ENCODE measurements at places on chromosomes 2 and 18. TPM values are rescaled to one million over a fixed set of nuclear protein-coding genes. Genes with fewer than 3 reads are reported as not detected.

GPR75 gene
- 0.47 TPM for polyA plus RNA-seq

MRPL44 gene
- 53.8 TPM for polyA plus RNA-seq

ANKRD53 gene
- polyA plus RNA-seq = 4.3 TPM

DSG3 gene
- 0.17 TPM for polyA plus RNA-seq

GRCh38 chr2:135825550-135826176, 11.3 kb downstream of the LCT start:
- DNase-seq = no peak

DNA sequence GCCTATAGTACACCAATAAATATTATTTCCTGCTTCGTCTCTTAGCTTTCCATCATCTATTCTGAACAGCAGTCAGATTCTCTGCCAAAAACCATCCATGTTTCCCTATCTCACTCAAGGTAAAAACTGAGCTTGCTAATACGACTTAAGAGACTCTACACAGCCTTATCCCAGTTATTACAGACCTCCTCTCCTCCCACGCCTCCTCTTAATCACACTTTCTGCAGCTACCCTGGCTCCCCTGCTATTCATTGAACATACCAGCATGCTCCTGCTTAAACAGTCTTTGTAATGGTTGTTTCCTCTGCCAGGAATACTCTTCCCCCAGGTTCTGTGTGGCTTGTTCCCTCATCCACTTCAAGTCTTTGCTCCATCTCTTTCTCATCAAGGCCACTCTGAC, 81.5 kb downstream of the PDE1A start:
- DNase-seq = no peak

- DNase-seq = no peak
These were observed 32.2 kb downstream of the IKZF2 start for GRCh38 chr2:213119061-213119809.

- peak; percentile 41 for DNase-seq
These were observed 142.2 kb downstream of the EPHA4 start for GRCh38 chr2:221429741-221430491.

DNA sequence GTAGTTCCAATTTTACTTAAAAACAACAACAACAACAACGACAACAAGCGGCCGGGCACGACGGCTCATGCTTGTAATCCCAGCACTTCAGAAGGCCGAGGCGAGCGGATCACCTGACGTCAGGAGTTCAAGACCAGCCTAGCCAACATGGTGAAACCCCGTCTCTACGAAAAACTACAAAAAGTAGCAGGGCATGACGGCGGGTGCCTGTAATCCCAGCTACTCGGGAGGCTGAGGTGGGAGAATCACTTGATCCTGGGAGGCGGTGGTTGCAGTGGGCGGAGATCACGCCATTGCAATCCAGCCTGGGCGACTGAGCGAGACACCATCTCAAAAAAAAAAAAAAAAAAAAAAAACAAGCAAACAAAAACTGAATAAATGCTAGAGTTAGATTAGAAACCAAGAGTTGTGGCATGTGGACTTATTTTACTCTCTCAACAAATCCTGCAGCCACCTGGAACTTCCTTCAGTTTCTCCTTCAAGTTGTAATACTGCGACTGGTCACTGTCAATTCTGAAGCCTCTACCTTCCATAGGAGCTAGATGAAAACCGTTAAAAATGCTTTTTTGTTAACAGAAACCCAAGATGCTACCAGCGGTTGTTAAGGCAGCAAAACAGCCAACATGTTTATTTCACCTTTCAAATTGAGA, 1.3 kb downstream of the ATP5F1A start:
- no peak for DNase-seq

- DNase-seq = no peak
These were observed 22.1 kb upstream of the LONRF2 start for GRCh38 chr2:100344433-100344832.
